ENCODE measurements at places on chromosomes 5 and 9.
A peak's percentile ranks its signal among the peaks of the same experiment; 100 is the strongest.

DNA sequence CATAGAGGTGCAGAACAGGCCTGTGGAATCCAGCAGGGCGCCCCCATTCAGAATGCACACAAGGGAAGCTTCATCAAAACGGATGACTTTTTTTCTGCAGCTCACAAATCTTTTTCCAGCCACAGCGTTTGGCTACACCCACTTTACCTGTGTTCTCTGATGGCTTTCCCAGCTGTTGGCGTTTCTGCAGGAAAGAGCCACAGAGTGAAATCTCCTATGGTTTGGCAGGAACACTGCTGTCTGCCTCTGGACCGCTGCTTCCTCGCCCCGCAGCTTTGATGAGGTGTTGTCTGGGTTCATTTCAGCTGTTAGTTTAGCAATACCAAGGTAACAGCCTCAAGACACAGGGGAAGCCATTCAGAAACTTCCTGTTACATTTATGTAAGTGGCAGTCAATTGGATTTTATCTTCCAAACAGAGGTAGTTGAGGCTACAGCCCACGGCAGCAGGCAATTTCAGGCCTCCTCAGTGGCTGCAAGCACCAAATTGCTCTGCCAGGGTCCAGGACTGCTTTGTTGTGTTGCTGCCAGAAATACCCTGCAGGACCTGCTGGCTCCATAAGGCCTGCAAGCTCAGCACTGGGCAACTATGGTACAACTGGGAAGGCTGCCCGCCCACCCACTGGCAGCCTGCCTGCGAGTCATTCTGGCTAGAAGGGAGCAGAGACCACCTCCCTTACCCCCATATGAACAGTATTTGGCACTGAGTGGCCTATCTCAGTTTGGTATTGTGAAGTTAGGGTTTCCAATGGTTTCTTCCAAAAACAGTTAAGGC, 96.7 kb downstream of the MVB12B start:
- no peak for DNase-seq

- DNase-seq, result no peak
Measured at GRCh38 chr5:124285071-124285470, 461.4 kb downstream of the ZNF608 start.

DNA sequence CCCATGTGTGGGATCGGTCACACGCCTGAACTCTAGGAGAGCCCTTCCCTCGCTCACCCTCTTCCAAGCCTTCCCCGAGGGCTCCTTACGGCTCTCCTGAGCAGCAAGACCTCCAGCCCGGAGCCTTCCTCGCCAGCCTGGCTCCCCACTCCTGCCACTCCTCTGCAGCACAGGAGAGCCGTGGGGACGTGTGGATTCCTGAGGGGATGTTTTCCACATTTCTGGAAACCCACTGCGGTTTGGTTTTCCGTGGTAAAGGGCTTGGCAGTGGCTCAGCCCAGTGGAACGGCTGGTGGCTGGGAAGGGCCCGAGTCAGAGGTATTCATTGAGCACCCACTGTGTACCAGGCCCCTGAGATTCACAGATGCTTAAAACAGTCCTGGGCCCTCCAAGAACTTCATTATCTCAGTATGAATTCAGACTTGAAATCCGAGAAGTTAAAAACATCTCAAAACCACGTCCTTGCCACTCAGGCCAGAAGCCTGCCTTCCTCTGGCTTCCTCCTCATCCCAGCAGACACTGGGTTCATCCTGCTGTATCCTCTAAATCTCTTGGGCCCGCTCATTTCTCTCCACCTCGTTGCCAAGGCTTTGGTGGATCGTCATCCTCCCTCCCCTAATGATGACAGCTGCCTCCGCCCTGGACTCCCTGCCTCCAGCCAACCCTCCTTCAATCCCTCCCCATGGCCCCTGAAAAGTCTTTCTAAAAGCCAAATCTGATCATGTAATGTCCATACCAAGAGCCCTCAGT, 109.6 kb downstream of the FGF18 start:
- no peak for DNase-seq

DNA sequence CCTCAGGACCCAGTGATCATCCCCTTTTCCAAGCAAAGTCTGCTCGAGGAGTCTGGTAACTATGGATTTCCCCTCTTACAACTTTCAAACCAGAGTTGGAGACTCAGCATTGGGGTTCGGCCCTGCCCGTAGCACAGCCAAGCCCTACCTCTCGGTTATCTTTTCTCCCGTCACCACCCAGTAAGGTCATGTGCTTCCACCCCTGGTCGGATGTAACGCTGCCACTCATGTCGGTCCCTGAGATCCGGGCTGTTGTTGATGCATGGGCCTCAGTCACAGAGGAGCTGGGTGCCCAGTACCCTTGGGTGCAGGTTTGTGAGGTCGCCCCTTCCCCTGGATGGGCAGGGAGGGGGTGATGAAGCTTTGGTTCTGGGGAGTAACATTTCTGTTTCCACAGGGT, 1.2 kb downstream of the GALT start:
- no peak for DNase-seq

DNA sequence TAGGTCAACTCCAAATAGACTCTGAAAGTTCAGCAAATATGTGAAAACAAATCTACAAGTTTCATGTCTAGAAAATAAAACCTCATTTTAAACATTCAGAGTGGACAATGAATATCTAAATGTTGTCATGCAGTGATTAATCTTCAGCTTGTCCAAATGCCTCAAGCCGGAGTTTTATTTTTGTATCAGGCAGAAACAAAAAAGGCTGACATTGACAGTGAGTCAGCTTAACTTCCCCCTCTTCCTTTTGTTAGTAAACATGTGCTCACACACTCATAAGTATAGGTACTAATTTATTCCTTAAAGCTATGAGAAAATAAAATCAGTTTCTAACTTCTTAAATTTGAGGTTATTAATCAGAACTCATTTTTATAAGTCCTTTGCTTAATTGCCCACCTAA, 467.9 kb upstream of the DAB2 start:
- DNase-seq, result no peak

DNA sequence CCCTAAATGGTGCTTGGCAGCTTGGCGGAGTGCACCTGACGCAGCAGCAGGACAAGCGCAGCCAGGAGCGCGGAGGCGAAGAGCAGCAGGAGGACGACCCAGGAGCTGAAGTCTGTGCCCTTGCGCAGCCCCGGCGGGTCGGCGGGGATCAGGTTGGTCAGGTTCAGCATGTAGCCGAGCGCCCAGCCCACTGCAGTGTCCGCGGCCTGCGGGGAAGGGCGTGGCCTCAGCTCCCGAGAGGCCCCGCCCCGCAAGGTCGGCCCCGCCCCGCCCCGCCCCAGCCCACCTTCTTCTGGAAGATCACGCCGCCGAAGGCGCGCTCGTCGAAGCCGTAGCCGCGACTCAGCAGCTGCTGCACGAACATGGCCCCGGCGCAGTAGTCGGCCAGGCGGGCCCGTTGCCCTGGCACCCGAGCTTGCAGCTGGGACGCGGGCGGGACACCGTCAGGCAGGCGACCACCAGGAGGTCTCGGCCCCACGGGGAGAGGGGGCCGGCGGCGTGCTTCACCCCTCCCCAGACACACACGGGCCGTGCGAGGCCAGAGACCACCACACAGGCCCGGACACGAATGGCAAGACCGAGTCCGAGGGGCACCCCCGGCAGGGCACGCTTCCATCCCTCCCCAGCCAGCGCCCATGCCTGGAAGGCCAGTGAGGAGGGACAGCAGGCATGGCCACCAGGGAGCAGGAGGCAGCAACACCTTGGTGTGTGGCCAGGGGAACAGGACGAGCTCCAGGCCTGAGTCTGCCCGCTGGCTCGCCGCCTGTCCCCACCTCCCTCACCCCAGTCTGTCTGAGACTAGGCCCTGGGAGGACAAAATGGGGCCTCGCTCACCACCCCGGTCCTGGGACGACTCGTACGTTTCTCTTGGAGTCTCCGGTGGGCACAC, 2.9 kb upstream of the NPDC1 start:
- DNase-seq, result no peak

DNA sequence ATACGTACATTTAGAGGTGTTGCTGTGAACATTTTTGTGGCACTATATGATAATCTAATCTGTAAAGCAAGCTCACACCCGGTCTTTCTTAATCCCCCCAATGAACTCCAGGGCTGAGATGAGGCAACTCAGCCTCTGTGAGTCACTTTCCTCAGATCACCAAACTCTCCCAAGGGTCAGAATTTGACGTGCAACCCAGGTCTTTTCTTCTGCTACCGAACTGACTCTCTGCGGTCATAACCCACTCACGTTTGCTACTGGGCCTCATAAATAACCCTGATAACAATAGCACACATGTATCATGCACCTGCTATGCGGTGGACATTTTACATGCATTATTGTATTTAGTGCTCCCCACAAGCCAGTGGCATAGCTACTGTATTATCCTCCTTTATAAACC, 153.1 kb downstream of the DROSHA start:
- no peak for DNase-seq

DNA sequence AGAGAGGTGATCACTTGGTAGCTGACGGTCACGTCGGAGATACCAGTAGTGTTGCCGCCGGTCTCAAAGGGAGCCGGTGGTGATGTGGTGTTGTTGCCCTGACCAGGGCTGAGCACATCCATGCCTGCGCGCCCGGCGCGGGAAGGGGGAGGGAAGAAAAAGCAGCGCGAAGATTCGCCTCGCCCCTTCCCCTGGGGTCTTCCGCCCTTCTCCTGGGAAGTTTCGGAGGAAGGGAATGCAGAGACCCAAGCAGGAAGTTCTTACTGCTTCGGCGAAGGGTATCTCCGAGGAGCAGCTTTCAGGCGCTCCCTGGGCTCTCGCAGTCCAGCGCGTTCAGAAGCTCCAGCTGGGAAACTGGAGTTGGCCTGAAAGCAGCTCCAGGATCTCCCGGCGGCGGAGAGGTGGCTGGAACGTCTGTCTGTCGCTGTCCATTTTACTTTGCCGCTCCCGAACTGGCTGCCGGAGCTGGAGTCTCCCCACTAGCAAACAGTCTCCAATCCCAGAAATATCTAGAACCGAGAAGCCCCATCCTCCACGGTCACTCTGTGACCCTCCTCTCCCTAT, 565 bp downstream of the HTR1A start:
- no peak for DNase-seq

DNA sequence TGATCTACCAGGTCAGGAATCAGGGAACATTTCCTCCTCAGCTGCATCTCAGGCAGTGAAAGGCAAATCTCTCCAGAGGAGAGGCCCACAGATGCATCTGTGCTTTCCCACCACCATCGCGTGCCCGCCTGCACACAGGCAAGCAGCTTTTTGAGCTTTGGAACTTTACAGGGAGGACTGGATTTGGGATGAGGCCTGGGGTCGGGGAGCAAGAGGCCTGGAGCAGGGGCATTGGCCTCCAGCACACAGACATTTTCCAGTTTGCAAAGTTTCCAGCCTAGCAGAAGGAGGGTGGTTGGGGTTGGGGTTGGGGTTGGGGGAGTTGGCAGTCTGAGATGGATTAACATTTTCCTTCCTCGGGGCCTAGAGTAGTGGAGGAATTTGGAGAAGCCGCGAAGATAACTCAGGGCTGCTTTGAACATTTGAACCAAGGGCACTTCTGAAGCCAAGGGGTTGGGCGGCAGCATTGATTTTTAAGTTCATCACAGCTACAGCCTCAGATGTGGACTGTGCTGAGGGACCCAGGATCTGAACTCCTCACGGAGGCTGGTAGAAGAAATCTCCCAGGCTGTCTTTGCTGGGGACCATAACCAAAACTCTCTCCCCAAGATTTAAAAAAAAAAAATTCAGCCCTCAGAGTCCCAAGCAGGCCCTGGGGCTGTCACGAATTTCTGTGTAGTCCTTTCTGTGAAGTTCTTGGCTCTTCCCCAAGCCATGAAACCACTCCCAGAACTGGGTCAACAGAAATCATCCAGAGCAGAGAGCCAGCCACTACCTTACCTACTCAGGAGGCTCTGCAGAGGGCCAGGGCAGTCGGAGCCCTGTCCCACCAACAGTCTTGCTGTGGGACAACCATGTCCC, 25.6 kb downstream of the C5orf15 start:
- DNase-seq, result no peak

- DNase-seq, result no peak
Measured at GRCh38 chr5:109723606-109724005, 33.9 kb downstream of the MAN2A1 start.

- DNase-seq, result no peak
Measured at GRCh38 chr9:70112981-70113380, 69.3 kb downstream of the MAMDC2 start.

DNA sequence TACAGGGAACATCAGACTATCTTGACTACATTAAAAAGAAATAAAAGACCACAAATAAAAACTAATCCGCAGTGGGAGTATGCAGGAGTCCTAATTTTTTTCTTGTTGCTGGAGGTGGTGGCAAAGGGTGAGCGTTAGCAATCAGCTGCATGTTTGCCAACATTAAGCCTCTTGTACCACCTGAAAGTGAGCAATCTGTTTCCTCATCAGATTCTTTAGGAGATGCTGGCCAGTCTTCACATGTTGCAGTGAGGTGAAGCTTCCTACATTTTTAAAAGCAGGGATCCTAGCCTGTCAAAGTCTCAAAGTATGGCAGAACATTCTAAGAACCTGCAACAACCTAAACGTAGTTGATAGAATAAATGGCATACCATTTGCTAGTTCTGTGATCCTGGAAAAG, 162.2 kb upstream of the MEF2C start:
- DNase-seq, result no peak

GRCh38 chr9:137373611-137373980, 49.4 kb downstream of the EXD3 start:
- no peak for DNase-seq

- DNase-seq, result peak; percentile 51
Measured at GRCh38 chr5:174910245-174910737, 185.9 kb downstream of the MSX2 start.

- no peak for DNase-seq
Measured at GRCh38 chr5:98163796-98164493, 609.5 kb upstream of the RGMB start.

- no peak for DNase-seq
Measured at GRCh38 chr5:155959082-155959481, 367.9 kb upstream of the SGCD start.

GRCh38 chr5:73900566-73900965, 274.6 kb downstream of the ARHGEF28 start:
- DNase-seq, result no peak

GRCh38 chr9:91844190-91844589, 105.8 kb downstream of the ROR2 start:
- DNase-seq, result peak; percentile 23

- DNase-seq, result no peak
Measured at GRCh38 chr5:3393920-3394597, 201.6 kb upstream of the IRX1 start.

DNA sequence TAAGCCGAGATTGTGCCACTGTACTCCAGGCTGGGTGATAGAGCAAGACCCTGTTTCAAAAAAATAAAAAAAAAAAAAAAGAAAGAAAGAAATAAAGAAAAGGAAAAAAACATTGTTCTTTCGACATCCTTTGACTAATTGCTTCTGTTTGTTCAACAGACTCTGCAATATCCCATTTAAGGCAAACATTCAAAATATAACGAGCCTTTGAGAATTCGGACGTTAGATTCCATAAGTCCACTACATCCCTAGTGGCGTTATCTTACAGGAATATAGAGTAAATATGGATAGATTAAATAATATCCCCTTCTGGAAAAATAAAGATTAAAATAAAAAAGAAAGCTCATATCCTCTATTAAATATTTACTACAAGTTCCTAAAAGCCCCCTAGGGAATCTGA, 27.0 kb upstream of the HOMER1 start:
- DNase-seq, result no peak

DNA sequence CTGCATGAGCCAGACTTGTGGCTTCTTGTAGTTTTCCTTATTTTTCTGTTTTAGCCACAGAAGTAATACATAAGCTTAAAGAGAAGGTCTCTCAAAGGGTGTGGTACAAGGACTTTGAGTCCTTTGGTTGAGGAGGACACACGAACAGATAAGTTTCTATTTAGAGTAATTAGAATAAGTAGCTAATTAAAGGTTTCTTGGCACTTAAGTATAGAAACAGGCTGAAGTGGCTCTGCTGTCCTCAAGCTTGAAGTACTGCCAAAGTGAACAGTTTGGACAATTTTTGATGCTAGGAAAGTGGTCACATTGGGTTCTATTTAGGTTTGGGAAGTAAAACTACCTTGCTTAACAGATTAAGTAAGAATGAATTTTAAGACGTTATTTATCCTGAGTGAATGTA, 278.3 kb upstream of the MPDZ start:
- DNase-seq, result no peak

Measured in Kasumi-1 (cell line).